DMS79 treated with DMSO at 0.1 percent for 48 hours (cell line): ENCODE measurements at places on chromosomes 12 and 14.

- DNase-seq = no peak
Observed at GRCh38 chr14:58752771-58753201, 115.0 kb downstream of the DACT1 start.

DNA sequence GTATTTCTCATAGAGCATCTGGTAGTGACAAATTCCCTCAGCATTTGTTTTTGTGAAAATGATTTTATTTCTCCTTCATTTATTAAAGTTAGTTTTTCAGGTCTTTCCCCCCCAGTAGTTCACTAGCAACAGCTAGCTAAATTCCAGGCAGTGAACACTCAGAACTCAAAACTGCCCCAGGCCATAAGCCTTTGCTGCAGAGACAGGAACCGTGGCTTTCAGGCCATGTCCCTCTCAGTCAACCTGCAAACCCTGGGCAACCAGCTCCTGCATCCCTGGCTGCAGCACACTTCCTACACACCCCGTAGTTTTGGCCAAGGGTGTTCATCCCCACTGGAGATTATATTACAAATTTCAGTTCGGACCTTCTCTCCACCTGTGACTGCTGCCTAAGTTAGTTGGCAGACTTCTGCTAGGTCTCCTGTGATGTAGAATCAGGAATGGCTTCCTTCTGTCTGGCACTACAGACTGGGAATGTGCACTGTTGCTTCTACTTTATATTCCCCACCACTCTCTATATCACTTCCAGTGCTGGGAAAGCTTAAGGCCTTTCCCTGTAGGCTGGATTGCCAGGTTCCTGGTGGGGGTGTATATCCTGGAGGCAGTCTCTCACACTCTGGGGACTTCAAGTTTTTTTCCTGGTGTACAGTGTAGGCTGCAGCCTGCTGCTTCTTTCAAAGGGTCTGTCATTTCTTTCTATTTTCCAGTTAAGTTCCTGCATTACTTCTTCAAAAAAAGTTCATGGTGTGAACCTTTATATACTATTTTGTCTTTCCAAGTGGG lies 924.4 kb upstream of the LRFN5 start:
- DNase-seq = no peak

- no peak for DNase-seq
Observed at GRCh38 chr12:111186347-111186746, 182.5 kb downstream of the PHETA1 start.

DNA sequence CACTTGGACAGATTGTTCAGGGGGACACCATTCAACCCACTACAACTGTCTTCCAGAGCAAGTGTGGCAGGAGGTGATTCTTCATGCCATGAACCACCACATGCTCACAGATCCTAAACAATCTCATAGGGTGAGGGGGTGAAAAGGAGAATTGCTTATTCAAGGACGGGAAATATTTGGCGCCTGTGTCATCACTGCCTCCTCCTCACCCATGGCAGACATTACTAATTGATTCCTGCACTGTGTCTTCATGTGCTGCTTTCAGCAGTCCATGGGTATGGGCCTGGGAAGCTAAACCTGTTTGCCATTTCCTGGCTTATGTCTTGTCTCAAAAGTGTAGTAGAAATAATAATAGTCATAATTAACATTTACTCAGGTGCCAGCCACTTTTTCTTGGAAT lies 31.3 kb downstream of the MMAB start:
- DNase-seq = no peak

GRCh38 chr12:52423035-52423434 lies 11.1 kb downstream of the KRT75 start:
- no peak for DNase-seq

GRCh38 chr14:30251557-30252100 lies 307.3 kb upstream of the G2E3 start:
- DNase-seq = no peak

GRCh38 chr12:10031771-10032175 lies 1.3 kb downstream of the CLEC9A start:
- DNase-seq = no peak

DNA sequence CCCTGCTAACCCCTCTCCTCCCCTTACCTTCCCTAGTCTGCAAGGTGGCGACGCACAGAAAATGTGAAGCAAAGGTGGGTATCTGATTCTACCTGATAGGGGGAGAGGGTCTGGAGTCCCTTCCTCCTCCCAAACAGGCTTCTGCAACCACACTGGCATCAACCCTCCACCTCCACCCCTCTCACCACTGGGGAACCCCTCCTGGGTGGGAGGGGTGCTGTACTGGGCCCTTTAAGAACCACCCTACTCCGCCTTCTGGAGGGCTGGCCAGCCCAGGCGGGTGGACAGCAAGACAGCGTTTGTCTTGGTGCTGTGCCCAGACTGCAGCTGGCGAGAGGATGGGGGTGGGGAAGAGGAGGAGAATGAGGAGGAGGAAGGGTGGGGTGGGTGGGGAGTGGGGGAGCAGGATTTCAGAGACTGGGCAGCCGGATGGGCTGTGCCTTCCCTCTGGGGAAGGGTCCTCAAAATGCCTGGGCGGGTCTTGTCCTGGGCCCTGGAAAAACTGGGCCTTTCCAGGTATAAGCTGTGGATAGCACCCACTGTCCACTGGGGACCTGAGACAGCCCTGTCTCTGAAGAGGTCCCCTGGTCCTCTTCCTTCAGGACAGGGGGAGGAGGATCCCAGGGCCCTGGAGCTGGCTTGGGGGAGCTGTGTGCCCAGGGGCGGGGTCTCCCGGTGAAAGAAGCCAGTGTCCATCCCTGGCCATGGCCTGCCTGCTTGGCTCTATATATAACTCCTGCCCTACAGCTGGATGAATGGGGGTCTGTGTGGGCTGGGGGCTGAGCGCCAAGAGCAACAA lies 2.8 kb downstream of the TNS2 start:
- no peak for DNase-seq

- DNase-seq = peak; percentile 13
Observed at GRCh38 chr12:98244136-98244535, 271.3 kb upstream of the TMPO start.

GRCh38 chr12:67966560-67966959 lies 22.7 kb upstream of the IFNG-AS1 start:
- DNase-seq = no peak

GRCh38 chr12:16668198-16668597 lies 62.2 kb upstream of the LMO3 start:
- no peak for DNase-seq

DNA sequence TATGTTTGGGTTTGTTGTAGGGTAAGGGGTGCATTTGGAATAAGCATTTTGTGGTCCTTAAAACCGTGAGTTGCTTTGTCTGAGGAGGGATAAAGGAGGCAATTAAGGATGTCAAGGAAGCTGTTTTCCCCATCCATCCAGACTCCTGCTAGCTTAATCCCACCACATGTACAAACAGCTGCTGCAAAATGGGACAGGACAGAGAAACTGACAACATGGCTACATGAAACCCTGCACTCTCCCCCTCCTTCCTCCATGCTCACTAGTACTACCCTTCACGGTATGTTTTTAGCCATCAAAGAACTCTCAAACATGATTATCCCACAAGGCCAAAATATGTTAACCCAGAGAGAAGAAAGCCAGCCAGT lies 20.6 kb downstream of the ST8SIA1 start:
- DNase-seq = no peak

GRCh38 chr12:86663716-86664115 lies 407.5 kb upstream of the MGAT4C start:
- DNase-seq = no peak

DNA sequence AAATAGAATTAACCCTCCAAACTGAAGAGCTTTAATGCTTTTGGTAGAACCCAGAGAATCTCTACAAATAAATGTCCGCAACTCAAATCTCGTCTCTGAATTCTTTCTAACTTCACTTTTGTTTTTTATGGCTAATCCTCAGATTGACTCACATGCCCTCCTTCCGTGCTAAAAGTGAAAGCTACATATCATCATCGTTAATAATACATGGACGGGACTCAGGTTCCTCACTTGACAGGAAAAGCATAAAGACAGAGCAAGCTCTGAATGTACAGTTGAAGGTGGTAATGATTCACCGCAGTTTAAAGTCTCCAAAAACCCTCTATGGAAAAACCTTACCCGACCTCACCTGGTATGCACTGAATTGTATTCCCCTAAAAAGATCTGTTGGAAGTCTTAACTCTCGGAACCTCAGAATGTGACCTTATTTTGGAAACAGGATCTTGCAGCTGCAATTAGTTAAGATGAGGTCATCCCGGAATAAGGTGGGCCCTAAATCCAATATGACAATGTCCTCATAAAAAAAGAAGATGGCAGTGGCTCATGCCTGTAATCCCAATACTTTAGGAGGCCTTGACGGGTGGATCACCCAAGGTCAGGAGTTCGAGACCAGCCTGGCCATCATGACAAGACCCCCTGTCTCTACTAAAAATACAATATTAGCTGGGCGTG lies 147.4 kb upstream of the FOXN3 start:
- no peak for DNase-seq

DNA sequence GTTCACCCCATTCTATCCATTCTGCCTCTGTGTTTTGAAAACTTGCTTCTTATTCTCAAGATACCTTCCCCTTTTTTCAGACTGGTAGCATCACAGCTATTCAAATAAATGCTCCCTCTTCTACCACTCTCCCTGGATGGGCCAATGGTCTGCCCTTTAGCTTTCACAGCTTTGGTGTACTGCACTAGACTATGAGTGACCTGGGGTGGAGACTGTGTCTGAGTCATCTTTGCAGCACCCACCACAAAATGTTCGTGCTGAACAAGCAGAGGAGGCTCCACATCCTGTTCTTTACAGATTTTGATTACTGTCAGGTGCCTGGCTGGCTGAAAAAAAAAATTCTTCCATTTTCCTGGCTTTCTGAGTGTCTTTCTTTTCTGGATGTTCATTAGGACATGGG lies 1104.1 kb upstream of the TMEM132C start:
- DNase-seq = no peak

DNA sequence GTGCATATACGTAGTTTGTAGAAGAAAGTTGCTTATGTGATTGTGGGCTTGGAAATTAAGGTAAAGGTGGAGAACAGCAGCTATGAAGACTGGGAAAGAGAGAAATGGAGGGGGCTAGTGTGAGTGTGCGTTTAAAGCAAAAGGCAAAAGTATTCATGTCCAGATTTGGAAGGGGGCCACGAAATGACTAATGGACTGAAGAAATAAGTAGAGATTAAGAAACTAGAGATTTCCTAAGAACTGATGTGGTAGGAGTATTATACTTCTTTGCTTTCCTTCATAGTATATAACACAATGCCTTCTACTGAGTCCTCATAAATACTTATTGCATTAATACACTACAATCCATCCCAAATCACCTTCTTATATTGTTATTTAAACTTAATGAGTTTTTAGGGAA lies 298.6 kb upstream of the NOVA1 start:
- no peak for DNase-seq

- DNase-seq = no peak
Observed at GRCh38 chr14:41925409-41925808, 318.7 kb downstream of the LRFN5 start.

DNA sequence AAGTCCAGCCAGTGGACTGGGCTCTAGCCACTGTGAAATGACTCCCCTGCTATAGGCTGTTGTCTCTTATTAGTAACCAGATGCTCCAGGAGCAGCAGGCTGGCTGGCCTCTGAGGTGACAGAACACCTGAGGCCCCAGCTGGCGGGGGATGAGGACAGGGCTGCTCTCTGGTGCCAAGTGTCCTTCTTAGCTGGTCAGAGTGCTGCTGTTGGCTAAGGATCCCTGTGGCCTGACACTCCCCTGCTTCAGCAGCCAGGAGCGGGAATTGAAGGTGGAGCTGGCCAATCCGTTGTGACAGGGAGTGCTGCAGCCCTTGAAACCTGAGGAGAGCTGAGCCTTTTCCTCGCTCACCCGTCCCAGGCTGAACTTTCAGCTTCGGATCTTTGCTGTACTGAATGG lies 30.7 kb downstream of the TMEM229B start:
- DNase-seq = peak; percentile 64

DNA sequence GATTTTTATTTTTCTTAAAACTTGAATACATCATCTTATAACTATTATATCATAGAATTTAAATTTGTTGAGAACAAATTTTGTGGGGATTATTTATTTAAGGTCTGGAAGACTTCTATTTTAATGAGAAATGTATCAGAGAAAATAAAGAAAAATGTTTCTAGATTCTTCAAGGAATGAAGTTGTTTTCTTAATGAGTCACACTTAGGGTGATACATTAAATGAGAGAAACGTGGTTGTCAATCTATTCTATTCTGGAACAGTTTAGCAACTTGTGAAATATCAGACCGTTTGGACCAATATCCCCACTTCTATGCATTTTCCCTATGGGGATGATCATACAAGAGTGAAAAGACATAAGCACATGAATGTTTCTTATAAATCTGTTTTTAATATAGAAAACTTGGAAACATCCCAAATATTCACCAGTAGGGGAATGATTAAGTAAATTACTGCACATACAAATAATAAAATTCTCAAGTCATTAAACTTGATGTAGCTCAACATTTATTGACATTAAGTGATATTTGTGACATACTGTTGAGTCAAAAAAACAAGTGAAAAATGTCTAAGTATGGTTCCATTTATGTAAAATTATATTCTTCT lies 88.5 kb downstream of the E2F7 start:
- DNase-seq = no peak

- no peak for DNase-seq
Observed at GRCh38 chr14:71751264-71751663, 181.0 kb upstream of the RGS6 start.

GRCh38 chr14:25349269-25349668 lies 299.3 kb upstream of the STXBP6 start:
- DNase-seq = no peak

- peak; percentile 45 for DNase-seq
Observed at GRCh38 chr14:93045211-93045674, 70.5 kb downstream of the ITPK1 start.

- DNase-seq = no peak
Observed at GRCh38 chr12:69150796-69151127, 88.6 kb upstream of the CPSF6 start.

DNA sequence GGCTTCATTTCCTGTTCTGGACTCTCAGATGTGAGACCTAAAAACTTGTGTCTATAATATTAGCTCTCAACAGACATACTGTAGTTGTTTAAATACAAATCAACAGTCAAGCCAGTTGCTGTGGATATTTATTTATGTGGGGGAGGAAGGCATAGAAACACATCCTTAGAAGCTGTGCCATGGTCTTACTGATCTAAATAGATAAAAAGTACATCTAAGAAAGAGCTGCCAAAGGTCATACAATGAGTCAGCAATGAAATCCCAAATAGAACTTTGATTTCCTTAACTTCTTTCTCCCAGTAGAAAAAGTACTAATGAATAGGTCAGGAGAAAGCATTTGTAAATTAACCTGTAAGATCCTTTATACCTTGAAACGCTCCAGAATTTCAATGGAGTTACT lies 185.1 kb downstream of the AKAP6 start:
- DNase-seq = no peak

GRCh38 chr14:95902273-95902826 lies 25.7 kb downstream of the TUNAR start:
- no peak for DNase-seq
